ENCODE measurements at places on chromosomes 12 and 14.

DNA sequence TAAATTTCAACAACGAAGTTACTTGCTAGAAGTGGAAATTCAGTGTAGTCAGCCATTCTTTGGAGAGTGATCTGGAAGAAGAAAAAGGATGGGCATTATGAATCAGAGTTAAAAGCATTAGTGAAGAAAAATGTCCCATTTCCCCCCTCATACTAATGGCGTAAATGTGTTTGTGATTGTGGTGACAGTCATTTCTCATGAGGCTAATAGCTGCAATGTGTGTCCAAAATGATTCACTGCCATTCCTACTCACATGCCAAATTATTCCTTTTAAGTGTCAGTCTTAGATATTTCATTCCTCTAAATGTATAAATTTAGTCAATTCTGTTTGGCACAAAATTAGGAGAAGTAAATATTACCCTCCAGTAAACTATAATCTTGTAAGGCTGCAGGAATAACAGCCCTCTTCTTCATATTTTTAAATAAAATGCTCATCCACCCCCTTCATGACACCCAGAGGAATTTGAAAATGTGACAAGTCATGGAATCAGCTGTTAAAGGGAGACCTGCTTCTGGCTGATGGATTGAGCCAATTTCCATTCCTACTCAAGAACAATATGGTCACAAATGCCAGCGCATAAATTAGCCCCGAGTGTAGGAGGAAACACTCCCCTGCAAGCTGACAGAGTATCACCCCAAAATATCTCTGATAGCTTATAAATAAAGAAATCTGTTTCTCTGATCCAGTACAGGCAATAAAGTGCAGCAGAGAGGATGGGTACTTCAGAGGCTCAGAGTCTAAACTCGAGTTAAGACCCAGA is 912.3 kb upstream of the SEL1L start:
- DNase-seq: no peak

DNA sequence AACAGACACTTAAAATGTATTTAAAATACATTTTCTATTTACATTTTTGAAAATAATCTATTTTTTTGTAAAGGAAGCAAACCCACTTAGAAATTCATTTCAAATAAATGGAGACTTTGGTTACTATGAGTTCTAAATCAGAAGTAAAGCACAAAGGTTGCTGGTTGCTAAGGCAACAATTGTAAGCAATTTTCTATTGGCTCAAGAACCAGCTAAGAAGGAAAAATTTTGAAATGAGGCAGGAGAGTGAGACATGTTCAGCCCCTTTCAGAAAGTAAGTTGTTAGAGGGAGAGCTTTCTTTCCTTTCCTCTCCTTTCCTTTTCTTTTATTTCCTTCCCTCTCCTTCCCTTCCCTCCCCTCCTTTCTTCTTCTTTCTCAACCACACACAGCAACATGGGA is 80.7 kb downstream of the PRMT8 start:
- DNase-seq: no peak

GRCh38 chr12:131947482-131948027 is 2.2 kb upstream of the EP400 start:
- DNase-seq: no peak

- no peak for DNase-seq
Measured at GRCh38 chr12:84631020-84631419, 281.6 kb downstream of the SLC6A15 start.

DNA sequence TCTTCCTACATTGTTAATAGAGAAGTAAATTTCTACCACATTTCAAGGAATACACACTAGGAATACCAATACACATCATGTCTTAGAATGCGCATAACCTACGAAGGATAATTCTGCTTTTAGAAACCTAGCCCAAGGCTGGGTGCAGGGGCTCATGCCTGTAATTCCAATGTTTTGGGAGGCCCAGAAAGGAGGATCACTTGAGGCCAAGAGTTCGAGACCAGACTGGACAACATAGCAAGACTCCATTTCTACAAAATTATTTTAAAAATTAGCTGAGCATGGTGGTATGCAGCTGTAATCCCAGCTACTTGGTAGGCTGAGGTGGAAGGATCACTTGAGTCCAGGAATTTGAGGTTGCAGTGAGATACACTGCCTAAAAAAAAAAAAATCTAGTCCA is 206.9 kb downstream of the SOX5 start:
- no peak for DNase-seq

DNA sequence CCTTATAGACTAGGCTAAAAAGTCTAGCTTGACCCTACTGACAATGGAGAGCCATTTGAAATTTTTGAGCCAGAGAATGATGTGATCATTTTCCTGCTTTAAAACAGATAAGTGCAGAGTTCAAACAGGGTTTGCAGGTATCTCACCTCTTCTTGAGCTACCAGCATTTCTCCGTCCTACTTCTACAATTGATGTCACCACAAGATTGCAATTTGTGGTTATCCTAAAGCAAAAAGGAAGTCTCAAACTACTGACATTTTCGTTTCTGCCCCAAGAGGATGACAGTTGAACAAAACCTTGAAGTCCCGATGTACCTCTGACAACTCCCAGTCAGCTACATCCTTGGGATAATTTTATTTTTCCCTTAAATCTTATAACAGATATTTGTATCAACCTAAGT is 86.7 kb downstream of the PTGER2 start:
- DNase-seq: no peak

GRCh38 chr14:103630364-103631108 is 1.5 kb downstream of the KLC1 start:
- peak; percentile 13 for DNase-seq

DNA sequence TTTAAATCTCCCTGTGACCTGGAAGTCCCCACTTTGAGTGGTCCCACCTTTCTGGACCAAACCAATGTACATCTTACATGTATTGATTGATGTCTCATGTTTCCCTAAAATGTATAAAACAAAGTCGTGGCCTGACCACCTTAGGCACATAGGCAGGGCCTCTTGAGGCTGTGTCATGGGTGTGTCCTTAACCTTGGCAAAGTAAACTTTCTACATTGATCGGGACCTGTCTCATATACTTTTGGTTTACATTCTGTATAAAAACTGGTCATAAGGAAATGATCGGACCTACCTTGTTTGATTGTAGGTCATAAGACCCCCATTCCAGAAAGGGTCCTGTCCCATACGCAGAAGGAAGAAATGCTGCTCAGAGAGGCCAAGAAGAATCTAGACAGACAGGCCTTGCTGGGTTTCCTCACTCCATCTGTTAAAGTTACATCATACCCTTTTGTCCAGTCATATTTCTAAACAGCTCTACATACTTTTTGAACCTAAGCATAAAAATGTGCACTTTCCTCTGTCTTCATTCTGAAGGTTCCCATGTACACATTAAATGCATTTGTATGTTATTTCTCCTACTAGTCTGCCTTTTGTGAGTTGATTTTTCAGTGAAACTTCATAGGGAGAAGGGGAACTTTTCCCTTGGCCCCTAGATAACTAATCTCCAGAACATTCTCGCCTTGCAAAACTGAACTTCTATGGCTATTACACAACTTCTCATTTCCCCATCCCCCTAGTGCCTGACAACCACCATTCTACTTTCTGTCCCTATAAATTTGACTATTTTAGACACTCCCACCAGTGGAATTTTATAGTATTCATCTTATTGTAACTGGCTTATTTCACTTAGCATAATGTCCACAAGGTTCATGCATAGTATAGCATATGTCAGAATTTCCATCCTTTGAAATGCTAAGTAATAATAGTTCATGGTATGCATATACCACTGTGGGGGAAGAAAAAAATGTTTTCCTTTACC is 30.2 kb upstream of the CPM start:
- DNase-seq: no peak

- no peak for DNase-seq
Measured at GRCh38 chr14:22305607-22306006, 283.4 kb downstream of the DAD1 start.

DNA sequence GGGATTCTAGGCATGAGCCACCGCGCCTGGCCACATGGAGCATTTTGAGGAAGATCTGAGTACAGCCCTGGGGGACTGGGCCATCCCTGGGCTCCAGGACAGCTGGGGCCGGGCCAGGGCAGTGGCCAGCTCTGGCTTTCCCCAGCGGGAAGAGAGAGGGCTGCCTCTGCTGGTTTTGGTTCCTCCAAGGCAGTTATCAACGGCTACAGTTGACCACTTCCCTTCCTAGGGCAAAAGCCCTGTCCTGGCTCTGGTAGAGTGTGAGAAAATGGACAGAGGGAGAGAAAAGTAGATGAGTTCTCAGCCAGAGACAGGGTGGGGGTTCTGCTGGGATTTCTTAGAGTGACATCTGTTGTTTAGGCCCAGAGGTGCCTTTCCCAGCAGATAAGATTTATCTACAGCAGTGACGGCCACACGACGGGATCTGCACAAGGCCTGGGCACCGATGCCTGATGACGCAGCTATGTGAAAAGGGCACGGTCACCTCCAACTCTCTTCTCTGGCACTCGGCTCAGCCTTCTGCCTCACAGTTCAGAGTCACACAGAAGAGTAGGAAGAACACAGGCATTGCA is 5.5 kb upstream of the HVCN1 start:
- DNase-seq: peak; percentile 22

DNA sequence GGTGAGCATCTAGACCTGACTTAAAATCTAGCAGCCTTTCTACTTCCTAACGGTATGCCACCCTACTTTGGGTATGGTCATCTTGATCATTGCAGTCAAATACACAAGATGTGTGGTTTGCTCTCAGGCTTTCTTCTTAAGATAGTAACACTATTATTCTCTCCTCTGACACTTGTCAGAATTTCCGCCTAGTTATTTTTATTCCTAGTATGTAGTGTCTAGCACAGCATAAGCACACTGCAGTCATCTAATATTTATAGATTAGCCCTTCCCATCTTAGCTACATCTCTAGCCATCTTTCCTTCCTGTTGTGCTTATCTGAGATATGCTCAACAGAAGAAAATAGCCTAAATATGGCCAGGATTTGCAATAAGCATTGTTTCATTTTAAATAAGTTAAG is 180.1 kb downstream of the C12orf50 start:
- DNase-seq: no peak

- no peak for DNase-seq
Measured at GRCh38 chr12:52428121-52428520, 6.0 kb downstream of the KRT75 start.

DNA sequence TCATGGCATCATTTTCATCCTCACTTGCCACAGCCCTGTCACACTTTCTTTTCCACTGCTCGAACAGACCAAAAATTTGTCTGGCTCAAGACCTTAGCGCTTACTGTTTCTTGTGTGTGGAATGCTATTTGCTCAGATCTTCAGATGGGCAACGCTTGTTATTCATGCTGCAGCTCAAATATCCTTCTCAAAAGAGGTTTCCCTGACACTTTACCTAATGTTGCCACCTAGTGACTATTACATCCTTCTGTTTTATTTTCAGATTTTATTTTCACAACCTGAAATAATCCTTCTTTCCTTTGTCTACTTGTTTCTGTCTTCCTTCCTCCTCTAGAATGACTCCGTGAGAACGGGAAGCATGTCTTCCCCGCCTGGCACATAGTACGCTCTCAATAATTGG is 5.6 kb downstream of the FBXO33 start:
- peak; percentile 69 for DNase-seq

- DNase-seq: no peak
Measured at GRCh38 chr14:61649283-61649682, 46.0 kb upstream of the HIF1A start.

DNA sequence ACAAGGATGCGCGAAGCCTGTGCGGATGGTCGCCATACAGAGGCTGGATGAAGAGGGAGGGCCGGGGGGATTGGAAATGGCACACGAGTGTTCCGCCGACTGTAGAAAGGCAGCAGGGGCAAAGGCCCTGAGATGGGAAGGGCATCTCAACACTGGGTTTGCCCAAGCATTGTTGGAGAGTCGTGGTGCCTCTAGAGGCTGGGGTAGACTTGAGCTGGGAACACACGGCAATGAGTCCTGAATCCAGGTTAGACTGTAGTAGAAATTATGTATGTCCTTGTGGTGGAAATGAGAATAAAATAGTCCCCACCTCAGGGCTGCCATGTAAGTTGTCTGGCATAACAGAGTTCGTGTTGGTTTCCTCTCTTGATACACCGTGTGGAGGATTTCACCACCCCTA is 83.8 kb upstream of the CCND2 start:
- DNase-seq: no peak

DNA sequence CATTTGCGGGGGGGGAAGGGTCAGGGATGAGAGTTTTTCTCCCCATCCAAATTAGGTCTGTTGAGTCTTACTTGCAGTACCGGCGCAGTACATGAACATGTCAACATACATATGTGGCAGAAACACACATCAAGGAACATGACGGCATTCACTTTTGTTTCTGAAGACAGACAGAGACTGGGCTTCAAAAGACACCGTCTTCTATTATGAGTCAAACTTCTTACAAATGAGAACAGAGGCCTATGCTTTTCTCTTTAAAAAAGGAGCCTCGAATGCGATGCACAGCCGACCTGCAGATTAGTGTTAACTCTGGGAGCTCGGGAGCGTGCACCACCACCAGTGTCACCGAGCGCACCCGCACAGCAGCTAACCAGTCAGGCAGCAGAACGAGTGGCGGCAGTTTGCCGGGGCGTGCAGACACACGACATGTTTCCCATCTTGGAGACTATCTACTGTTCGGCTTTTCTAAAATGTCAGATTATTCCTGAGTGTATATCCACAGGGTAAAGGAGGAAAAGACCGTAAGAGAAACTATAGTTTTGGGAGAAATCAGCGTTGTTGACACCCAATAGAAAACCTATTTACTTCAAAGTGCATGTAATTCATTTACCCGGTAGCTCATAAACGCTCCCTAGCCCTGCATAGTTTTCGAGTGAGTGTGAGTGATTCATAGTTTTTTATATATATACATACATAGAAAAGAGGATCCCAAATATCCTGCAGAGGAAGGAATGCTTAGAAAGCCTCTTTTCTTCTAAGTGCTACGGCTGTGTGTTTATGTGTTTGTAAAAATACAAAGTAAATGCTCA is 33.0 kb downstream of the UBR7 start:
- peak; percentile 39 for DNase-seq

DNA sequence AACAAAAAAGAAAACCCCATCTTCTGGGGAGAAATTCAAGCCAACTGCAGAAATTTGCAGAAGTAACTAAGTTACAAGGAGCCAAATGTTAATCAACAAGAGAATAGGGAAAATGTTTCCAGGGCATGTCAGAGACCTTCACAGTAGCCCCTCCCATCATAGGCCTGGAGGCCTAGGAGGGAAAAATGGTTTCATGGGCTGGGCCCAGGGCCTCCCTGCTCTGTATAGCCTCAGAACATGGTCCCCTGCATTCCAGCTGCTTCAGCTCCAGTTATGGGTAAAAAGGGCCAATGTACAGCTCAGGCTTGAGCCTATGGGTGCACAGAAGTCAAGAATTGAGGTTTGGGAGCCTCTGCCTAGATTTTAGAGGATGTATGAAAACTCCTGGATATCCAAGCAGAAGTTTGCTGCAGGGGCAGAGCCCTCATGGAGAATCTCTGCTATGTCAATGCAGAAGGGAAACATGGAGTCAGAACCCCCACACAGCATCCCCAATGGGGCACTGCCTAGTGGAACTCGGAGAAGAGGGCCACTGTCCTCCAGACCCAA is 260.9 kb downstream of the DUSP6 start:
- no peak for DNase-seq
